ENCODE measurements at places on chromosomes 16 and 17.

DNA sequence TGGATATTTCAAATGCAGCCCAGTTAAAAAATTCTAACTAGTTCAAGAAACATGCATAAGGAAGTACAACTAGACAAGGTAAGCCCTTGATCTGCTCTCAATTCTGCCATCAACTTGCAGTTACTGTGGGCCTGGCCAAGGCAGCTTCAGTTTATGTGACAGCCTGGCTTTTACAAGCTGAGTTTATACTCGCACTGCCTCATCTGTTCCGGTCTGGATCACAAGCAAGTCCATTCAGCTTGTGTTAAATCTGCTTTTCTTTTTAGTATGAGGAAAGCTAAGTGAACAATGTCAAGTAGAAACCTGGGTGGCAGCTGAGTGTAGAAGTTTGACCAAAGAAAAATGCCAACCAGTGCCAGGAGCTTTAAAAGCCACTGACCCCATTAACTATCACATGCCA is 76.6 kb upstream of the CORO6 start:
- no peak for DNase-seq

GRCh38 chr16:87661561-87661960 is 59.3 kb downstream of the JPH3 start:
- DNase-seq, result peak; percentile 17

- DNase-seq, result no peak
These were observed 85.9 kb upstream of the TOB1 start for GRCh38 chr17:50952013-50952412.

- no peak for DNase-seq
These were observed 653.6 kb upstream of the EEF2KMT start for GRCh38 chr16:5751216-5751615.

DNA sequence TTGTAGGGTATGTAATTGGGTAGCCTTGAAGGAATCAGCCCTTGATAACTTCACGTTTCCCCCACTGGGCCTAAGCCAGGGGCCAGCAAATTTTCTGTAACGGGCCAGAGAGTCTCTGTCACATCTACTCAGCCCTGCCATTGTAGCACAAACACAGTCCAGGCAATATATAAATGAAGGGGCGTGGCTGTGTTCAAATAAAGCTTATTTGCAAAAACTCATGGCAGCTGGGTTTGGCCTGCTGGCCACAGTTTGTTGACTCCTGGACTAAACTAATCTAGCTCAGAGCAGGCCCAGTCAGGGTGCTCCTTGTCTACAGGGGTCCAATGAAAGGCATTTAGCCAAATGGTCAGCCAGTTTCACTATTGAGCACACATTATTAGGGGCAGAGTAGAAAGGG is 141.6 kb downstream of the CCDC182 start:
- DNase-seq, result no peak

GRCh38 chr17:61179380-61179806 is 220.2 kb upstream of the TBX2 start:
- no peak for DNase-seq

DNA sequence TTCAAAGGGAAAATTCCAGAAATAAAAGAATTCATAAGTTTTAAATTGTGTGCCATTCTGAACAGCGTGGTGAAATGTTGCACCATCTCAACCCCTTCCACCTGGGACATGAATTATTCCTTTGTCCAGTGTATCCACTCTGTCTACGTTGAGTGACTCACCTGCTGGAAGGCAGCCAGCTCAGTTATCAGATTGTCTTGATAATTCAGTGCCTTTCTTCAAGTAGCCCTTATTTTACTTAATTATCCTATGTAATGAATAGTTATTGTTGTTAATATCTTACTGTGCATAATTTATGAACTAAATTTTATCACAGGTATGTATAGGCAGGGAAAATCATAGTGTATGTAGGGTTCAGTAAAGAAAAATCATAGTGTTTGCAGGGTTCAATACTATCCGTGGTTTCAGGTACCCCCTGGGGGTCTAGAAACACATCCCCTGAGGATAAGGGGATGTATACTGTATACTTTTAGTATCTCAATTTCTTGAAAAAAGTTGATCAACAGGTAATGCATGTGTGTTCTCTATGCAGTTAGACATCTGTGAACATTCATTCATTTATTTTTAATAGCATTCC is 7.7 kb upstream of the PCTP start:
- no peak for DNase-seq

DNA sequence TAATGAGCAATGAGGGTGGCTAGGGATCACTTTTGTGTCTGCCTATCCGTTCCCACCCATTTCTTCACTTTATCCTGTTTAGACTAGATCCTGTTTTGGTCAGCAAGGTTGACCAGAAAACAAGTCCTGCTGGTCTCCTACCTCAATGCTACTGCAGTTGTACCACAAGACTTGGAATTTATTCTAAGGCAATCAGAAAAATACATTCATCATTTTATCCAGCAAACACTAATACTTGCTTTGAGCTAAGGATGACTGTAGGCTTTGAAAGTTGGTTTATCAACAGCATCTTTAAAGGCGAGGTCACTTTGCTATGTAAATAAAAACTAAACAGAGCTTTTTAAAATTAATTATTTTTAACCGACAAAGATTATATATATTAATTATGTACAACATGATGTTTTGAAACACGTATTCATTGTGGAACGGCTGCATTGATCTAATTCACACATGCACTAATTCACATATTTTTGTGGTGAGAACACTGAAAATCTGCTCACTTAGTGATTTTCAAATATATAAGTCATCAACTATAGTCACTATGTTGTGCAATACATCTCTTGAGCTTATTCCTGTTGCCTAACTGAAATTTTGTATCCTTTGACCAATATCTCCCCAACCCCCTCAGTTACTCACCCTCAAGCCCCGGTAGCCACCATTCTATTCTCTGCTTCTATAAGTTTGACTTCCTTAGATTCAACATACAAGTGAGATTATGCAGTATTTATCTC is 125.9 kb upstream of the HS3ST3A1 start:
- DNase-seq, result no peak

- no peak for DNase-seq
These were observed 48.5 kb upstream of the ZCCHC14 start for GRCh38 chr16:87541147-87541871.

- peak; percentile 33 for DNase-seq
These were observed 7.9 kb upstream of the SOST start for GRCh38 chr17:43766413-43767052.

DNA sequence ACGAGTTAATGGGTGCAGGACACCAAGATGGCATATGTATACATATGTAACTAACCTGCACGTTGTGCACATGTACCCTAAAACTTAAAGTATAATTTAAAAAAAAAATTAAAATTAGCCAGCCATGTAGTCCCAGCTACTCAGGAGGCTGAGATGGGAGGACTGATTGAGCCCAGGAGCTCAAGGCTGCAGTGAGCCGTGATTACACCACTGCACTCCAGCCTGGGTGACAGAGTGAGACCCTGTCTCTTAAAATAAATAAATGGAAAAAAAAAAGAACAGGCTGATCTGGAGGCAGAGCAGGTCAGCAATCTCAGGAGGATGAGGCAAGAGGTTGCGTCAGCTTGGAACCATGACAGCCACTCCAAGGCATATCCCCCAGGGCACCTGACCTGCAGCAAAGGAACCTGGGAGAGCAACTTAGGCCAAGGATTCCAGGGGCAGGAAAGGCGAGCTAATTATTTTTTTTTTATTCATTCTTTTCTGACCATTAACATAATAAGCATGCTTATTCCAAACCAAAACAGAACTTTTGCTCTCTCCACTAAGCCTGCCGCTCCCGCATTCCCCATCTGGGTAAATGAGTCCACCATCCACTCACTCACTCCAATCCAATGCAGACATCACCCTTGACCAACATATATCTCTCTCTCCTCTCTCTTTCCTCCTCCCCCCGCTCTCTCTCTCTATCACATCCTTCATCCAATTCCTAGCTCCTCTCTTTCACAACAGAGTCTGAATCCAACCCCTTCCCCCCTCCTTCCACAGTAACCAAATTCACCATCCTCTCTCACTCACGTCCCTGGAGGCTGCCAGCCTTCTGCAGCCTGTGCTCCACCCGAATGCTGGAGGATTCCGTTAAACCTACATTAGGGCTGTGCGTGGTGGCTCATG is 47.7 kb downstream of the TK2 start:
- no peak for DNase-seq

DNA sequence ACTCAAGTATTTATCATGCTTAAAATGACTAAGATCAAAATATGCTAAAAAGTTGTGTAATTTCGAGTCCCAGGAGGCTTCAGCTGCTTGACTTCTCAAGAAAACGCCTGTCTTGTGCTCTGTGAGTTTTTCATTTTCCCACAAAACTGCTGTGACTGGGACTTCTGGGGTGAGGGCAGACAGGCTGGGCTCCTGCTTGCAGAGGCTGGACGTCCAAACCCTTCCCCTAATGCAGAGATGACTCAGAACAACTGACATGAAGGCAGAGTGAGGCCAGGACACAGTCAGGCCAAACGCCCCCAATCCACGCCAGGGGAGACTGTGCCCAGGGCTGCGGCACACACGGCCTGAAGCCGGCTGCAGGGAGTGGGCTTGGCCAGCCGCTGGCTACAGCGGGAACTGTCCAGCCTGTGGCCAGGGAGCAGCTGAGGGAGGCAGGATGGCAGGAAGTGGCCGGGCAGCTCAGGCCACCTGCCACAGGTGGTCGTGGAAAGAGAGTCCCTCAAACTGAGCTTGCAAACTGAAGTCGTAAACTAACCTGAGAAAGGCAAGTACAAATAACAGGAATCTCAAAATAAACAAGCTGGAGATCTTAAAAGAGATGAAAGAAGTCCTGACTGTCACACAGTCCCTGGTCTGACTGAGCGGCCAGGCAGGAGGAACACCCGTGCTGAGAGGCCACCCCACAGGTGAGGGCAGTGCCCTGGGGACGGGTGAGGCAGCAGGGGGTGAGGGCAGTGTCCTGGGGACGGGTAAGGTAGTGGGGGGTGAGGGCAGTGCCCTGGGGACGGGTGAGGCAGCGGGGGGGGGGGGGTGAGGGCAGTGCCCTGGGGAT is 21.3 kb upstream of the HEXD start:
- DNase-seq, result no peak

GRCh38 chr16:22098405-22099255 is 6.3 kb downstream of the VWA3A start:
- no peak for DNase-seq

DNA sequence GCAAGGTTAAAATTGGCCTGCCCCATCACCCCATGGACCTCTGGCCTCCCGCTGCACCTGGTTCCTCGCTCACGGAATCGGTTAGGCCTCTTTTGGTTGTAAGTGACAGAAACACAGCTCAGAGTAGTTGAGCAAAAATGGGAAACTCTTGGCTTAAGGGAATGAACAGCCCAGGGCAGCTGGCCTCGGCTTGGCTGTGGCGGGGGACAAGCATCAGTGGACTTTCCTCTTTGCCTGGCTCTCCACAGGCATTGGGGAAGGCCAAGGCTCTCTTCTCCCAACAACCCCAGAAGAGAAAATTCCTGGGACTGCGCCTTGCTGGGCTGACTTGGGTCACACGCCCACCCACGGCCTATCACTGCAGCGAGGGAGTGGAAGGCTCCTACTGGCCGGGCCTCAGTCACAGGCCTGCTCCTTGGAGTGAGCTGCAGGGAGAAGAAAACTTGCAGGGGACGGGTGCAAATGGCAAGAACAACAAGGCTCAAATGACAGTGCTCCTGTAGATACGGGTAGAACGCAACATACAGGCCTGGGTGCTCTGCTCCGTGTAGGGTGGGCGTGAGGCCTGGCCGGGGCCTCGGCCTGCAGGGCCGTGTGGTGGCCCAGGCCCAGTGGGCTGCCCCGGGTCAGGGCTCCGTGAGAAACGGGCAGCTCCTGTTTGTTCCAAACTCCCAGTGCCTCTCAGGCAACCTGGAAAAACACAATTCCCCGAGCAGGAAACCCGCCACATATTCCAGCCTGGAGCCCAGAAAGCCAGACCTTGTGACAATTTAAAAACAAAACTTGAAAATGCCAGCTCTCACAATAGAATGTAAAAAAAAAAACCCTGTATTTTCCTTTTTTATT is 25.0 kb upstream of the ATP2A3 start:
- no peak for DNase-seq

GRCh38 chr16:89298623-89299225 is 81.2 kb downstream of the ZNF778 start:
- DNase-seq, result no peak

DNA sequence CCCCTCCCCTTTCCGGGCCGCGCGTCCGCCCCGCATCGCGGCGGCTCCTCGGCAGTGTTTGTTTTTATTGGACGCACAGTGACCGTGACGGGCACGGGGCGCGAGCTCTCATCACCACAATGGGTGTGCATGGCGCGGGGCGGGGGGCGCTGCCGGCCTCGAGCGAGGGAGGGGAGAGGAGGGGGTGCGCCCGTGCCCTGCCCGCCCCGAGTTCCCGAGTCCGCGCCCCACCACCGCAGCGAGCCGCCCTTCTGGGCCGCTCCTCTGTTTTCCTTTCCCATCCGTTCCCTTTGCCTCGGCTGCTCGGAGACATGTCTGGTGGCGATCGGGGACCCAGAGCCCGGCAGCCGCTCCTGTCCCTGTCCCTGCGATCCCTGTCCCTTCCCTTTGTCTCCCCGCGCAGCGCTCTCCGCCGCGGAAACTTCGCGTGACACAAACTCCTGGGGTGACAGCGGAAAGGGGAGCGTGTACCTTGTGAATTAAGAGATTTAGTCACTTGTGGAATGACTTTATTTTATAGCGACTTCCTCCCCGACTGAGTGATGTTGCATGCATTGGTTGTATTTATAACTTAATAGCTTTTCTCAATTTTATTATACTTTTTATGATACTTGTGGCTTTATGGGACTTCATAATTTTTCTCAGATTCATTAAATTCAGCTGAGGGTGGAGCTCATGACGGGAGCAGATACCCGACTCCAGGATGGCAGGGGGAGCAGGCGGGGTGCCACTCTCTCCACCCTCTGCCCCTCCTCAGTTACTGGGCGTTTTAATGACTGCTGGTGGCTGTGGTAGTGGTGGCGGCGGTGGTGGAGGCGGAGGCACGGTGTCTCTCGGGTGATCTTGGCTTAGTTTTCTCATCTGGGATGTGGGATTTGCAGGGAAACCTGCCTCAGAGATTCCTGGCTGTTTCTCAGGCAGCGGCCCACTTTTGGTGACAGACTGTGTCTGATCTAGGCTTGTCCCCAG is 40.8 kb downstream of the MRM1 start:
- no peak for DNase-seq

DNA sequence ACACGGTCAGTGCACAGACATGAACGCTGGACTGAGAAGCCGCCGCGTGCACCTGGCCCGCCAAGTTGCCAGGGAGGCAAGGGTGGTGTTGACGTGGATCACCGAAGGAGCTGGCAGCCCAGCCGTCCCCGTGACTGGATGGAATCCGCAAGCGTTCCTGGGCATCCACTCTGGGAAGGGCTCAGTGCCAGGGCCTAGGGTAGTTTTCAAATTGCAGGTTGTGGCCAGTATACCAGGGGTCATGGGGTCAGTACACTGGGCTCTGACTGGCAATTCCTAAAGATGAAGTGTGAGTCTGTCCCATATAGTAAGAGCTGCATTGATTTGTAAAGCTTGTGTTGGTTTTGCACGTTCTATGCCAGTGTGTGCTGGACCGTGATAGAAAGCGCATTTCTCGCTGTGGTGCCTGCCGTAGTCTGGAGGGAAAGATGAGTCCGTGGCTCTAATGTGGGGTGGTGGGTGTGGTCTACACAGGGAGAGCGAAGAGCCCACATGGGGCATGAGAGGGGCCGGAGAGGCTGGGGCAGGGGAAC is 21.1 kb upstream of the METRNL start:
- DNase-seq, result no peak

GRCh38 chr17:27299384-27300049 is 5.6 kb downstream of the WSB1 start:
- no peak for DNase-seq

- DNase-seq, result no peak
These were observed 94.9 kb downstream of the ANKRD11 start for GRCh38 chr16:89395150-89396142.
